AG04450 (cell line): ENCODE measurements at places on chromosomes 3 and 15.
A peak's percentile ranks its signal among the peaks of the same experiment; 100 is the strongest.

GRCh38 chr15:97153356-97153965 is 807.0 kb upstream of the ARRDC4 start:
- no peak for DNase-seq

DNA sequence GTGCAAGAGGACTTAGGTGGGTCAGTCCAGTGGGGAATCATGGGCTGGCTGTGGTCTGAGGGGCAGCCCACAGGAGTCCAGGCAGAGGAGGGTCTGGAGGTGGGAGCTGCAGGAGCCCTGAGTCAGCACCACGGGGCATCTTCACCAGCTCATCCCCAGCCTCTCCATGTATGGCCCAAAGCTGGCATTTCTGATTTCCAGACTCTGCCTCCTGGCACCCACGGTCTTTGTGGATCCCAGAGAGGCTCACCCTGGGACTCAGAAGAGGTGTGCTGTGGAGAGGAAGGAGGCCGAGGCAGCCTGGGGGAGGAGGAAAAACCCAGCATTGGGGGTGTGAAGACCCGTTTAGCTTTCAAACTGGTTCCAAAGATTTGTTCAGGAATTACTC is 64.5 kb upstream of the KLF13 start:
- DNase-seq: no peak

DNA sequence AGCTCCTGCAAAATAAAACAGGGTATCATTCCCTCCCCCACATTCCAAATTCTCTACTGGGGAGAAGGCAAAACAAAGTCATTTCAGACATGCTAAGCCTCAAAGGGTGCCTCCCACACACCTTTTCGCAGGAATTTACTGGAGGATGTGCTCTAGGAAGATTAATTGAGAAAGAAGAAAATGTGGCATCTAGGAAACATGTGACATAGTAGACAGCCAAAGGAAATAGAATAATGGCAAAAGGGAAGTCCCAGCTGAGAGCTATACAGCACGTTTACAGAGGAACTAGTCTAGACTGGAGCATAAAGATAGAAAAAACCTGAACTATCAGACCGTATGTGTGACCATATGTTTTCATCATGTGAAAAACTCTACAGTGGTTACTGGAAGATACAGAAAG is 58.8 kb upstream of the MELTF start:
- no peak for DNase-seq

DNA sequence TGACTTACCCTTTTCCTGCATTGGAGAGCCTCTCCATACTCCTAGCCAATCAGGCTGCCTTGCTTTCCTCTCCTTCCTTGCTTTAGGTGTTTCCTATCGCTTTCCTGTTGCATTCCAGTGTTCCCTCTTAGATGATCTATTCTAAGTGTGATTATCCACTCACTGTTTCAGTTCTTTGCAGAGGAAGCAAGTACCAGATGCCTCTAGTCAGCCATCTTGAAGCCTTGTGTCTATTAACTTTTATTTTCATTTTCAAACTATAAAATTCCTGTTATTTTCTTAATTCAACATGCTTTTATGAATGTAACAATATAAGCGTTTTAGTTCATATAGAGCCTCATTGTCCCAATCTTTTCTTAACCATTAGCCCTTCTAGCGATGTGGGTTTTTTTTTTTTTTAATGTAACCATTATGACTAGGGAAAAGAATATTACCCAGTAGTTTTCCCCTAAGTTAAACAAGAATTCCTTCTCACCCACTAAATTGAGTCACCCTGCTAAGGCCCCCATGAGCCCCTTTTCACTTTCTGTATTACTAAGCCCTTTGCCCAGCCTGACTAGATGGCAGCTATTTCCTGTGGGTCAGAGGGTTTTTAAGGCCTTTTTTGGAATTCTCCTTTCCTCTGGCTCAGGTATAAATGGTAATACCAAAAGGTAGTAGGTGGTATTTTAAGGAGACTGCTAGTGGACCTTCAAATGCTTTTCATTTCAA is 229.4 kb upstream of the CTNNB1 start:
- no peak for DNase-seq

DNA sequence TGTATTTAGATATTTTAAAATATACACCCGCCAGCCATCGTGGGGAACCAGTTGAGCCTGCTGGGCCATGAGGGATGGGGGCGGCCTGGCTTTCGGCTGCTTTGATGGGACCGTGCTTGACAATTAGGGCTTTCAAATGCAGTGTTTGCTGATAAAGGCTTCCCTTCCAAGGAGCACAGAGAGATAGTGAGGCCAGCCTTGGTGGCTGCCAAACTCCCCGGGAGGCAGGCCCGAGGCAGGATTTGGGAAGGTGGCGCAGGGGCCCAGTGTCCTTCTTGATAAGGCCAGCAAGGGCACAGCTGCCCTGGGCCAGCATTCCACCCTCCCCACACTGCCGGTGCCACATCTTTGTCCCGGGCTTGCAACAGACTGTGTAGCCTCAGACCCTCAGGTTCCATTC is 75.6 kb downstream of the LINGO1 start:
- DNase-seq: no peak

- peak; percentile 85 for DNase-seq
Measured at GRCh38 chr3:196432137-196432879, at the start of gene UBXN7. Gene UBXN7, minus strand, starts transcription at chr3:196432427. Its CDS starts 28 bp downstream, at chr3:196432399.

GRCh38 chr3:70150599-70150998 is 151.1 kb downstream of the SAMMSON start:
- no peak for DNase-seq

DNA sequence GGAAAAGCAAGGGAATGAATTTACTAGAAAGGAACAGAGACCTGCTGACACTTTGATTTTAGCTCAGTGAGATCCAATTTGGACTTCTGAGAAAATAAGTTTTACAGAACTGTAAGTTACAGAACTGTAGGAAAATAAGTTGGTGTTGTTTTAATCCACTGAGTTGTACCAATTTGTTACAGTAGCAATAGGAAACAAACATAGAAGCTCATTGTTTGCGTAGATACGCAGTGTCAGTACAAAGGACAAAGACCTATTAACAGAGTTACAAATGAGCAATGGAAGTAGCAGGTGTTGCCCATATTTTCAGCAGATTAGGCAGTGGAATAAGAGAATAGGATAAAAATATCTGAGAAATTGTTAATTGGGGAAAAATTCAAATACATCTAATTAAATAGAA is 385.8 kb upstream of the CNTN6 start:
- no peak for DNase-seq

- DNase-seq: no peak
Measured at GRCh38 chr3:130715616-130716015, 31.0 kb downstream of the PIK3R4 start.

DNA sequence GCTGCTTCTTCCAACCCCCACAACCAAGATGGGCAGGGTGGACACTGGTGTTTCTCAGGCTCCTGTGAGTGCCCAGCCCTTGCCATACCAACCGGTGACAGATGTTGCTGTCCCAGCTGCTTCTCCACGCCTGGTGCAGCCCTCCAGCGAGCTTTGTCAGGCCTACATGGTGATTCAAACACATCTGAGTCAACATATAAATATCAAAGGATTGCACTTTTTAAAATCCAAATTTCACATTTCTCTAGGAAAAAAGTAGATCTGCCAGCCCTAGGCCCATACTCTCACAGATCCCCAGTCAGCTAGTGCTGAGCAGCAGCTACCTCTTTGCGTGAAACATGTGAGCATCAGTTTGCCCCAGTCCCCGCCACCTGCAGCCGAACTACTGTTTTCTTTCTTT is 52.7 kb downstream of the RPN1 start:
- no peak for DNase-seq

- DNase-seq: no peak
Measured at GRCh38 chr15:39869858-39870515, 50.1 kb downstream of the GPR176 start.

- DNase-seq: no peak
Measured at GRCh38 chr3:150469931-150470740, 62.0 kb downstream of the TSC22D2 start.

DNA sequence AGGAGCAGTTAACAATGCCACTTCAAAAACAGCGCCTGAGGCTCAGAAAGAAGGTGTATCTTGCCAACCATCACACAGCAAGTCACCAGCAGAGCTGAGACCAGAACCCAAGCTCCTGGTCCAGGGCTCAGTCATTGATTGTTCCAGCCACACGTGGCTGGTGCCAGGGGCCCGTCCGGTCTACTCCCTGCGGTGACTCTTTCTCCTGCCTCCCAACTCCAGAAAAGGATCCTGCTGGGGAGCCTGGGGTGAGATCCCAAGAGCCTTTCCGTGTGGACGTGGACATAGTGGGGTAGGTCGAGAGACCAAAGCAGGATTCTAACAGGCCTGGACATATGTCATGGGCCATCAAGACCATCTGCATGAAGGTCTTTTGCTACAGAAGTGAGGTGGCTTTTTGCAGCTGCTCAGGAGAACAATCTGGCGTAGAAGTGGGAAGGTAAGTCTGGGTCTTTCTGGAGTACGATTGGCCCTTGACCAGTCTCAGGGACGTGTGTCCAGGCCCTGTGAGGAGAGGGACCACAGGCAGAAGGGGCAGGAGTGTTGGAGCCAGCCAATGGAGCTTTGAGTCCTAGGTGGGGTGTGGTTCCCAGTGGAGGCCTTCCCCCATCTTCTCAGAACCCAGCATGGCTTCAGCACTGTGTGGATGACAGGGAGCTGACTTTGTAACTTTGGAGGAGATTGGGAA is 105.4 kb downstream of the HMG20A start:
- no peak for DNase-seq

GRCh38 chr3:38404286-38404685 is 49.4 kb upstream of the ACVR2B start:
- DNase-seq: no peak

GRCh38 chr3:18890449-18890848 is 257.9 kb upstream of the KCNH8 start:
- DNase-seq: no peak

GRCh38 chr15:70715840-70716485 is 47.4 kb downstream of the UACA start:
- no peak for DNase-seq

- DNase-seq: no peak
Measured at GRCh38 chr15:70096215-70097062, 1.3 kb downstream of the TLE3 start.

DNA sequence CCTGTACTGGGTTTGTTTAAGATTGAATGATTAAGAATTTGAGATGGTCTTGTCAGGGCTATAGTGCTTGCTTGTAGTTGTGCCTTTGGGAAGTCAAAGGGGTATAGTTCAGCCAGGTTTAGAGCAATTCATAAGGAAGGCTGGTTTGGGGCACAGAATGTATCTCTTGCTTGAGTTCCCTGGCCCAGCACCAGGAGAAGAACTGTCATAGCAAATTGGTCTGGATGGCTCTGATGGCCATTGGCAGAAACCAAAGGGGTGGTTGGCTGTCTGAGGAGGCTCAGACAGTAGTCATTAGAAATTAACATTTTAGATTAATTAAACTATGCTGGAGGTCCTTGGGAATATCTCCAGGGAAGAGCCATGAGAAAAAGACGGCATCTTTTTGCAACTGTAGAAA is 25.4 kb upstream of the OTOL1 start:
- DNase-seq: no peak

- DNase-seq: no peak
Measured at GRCh38 chr3:66418475-66418931, 82.3 kb downstream of the LRIG1 start.

GRCh38 chr3:9247361-9247940 is 2.0 kb downstream of the SRGAP3 start:
- DNase-seq: no peak

- DNase-seq: no peak
Measured at GRCh38 chr3:46992231-46992630, 12.8 kb downstream of the NBEAL2 start.

- DNase-seq: no peak
Measured at GRCh38 chr3:101941318-101942040, 92.2 kb downstream of the NFKBIZ start.

GRCh38 chr3:77620009-77620408 is 580.1 kb downstream of the ROBO2 start:
- peak; percentile 7 for DNase-seq

GRCh38 chr3:9951126-9951525 is 1.1 kb downstream of the PRRT3 start:
- no peak for DNase-seq

- DNase-seq: no peak
Measured at GRCh38 chr15:60155661-60156060, 151.6 kb downstream of the FOXB1 start.

DNA sequence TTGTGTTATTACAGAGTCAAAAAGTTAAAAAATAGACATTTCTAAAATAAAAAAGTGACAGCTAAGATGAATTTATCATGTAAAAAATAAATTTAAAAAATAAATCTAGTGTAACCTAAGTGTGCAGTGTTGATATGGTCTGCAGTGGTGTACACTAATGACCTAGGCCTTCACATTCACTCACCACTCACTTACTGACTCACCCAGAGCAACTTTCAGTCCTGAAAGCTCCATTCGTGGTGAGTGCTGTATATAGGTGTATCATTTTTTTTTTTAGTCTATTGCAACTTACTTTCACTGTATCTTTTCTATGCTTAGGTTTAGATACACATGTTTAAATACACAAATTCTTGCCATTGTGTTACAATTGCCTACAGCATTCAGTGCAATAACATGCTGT is 459.4 kb upstream of the ROBO1 start:
- no peak for DNase-seq

- DNase-seq: no peak
Measured at GRCh38 chr3:94522488-94522887, 459.6 kb downstream of the NSUN3 start.

- DNase-seq: no peak
Measured at GRCh38 chr3:8848696-8849131, 79.3 kb upstream of the OXTR start.

- DNase-seq: no peak
Measured at GRCh38 chr3:73043414-73043813, 18.0 kb upstream of the EBLN2 start.

DNA sequence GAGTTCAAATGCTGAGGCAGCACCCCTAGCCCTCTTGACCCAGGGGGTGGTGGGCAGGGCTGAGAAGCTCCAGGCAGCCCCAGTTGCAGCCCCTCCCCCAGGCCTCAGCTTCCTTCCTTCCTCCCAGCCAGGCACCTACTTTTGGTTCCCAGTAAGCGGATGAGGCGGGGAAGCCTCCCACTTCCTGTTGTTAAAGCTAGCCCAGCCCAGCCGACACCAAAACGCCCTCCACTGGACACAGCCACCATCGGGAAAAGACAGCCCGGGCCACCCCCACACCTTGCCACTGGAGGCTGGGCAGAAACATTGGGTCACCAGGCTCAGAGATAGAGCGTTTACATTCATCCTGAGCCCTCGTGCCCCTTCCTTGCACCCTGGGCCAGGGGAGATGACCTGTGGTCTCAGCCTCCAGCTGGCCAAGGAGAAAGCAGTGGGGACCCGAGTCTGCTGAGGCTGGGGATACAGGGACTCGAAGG is 3.5 kb downstream of the DUSP7 start:
- peak; percentile 30 for DNase-seq
